A673 (cell line): ENCODE measurements at places on chromosomes 11 and 22. TPM values are rescaled to one million over a fixed set of nuclear protein-coding genes. Genes with fewer than 3 reads are reported as not detected.

DNA sequence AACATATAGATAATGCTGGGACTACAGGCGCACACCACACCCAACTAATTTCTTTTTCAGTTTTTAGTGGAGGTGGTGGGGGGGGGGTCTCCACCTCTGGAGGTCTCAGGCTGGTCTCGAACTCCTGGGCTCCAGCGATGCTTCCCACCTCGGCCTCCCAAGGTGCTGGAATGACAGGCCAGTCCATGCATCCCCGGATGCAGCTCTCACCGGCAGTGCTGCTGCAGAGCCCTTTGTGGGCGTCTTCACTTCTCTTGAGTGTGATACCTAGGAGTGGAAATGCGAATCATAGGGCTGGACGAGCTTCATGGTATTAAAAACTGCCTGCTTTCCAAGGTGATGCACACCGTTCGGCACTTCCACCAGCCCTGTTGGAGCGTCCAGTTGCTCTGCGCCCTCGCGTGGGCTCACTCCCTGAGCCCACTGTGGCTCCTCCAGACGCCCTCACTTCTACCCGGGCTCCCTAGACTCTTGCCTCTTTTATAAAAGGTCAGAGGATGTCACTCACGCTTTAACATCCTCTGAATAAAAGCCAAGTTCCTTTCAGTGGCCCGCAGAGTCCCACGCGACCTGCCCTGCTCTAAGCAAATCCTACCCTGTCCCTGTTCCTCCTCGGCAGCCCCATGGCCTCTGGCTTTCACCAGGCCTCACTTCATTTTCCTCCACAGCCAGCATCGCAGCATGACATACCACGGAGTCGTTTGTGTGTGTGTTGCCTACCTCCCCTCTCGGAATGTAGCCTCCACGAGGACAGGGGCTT is 837 bp upstream of the BID start:
- H3K36me3 ChIP-seq, result no peaks in the 10 kb centered on the region
- H3K4me3 ChIP-seq, result peak overlapping the region; percentile 84
- H3K4me1 ChIP-seq, result peaks cover 11% of the 10 kb centered on the region
- no peak overlapping the region for H3K27ac ChIP-seq

The ZNF202 gene
- total RNA-seq, result 28.5 and 31.0 TPM in 2 replicates

GRCh38 chr11:32030875-32031503 is 59.9 kb upstream of the RCN1 start:
- no peaks in the 10 kb centered on the region for H3K36me3 ChIP-seq
- peaks cover 71% of the 10 kb centered on the region for H3K27me3 ChIP-seq
- no peak overlapping the region for H3K27ac ChIP-seq
- H3K4me1 ChIP-seq, result peaks cover 13% of the 10 kb centered on the region

GRCh38 chr11:130131961-130132850 is 27.4 kb upstream of the ST14 start:
- H3K27ac ChIP-seq, result no peak overlapping the region
- peaks cover 43% of the 10 kb centered on the region for H3K36me3 ChIP-seq
- no peak overlapping the region for H3K4me3 ChIP-seq
- H3K4me1 ChIP-seq, result no peaks in the 10 kb centered on the region

DNA sequence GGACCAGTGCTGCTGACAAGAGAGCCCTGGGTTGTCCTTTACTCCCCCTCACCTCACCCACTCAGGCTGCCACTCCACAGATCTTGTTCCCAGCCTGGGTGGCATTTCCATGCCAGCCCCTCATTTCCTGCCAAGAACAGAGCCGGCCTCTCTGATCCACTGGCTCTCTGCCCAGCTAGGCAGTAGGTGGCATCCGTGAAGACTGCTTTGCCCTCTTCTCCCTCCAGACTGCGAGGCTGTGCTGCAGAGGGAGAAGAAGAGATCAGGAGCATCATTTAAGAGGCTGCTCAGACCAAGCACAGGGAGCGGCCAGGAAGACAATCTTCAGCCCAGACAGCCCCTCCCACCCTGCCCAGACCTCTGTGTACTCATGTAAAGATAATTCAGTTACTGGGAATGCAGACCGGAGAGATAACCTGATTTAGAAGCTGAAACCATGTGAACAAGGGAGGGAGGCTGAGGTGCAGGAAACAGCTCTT is 126.9 kb upstream of the NCAM1 start:
- no peaks in the 10 kb centered on the region for H3K36me3 ChIP-seq
- no peaks in the 10 kb centered on the region for H3K27me3 ChIP-seq
- DNase-seq, result peak; percentile 63
- no peak overlapping the region for H3K27ac ChIP-seq
- peaks cover 17% of the 10 kb centered on the region for H3K4me1 ChIP-seq

The USP28 gene
- 23.7 and 37.6 TPM in 2 replicates for total RNA-seq

- peaks cover 15% of the 10 kb centered on the region for H3K4me1 ChIP-seq
- peak overlapping the region; percentile 76 for H3K27ac ChIP-seq
- DNase-seq, result peak; percentile 60
These were observed 547 bp downstream of the UVRAG start for GRCh38 chr11:75815345-75816168.

The BIRC3 gene
- 2.5 and 2.8 TPM in 2 replicates for total RNA-seq

DNA sequence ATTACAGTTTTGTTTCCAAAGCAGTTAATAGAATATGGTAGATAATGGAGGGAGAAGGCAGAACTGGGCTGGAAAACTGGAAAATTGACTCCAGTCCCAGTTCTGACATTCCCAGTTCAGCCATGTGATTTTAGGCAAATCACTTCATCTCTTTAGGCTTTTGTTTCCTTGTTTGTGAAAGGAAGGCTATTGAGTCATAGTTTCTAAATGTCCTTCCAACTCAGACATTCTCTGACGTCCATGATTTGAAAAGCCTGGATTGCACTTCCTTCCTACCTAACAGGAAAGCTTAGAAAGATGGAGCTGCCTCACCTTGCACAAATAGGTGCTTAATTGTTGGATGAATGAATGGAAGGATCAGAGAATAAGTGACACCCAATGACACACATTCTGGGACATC is 19.8 kb upstream of the GALNT18 start:
- no peaks in the 10 kb centered on the region for H3K4me1 ChIP-seq
- no peak overlapping the region for H3K27ac ChIP-seq
- H3K27me3 ChIP-seq, result peaks cover 2% of the 10 kb centered on the region

The OR8D2 gene
- total RNA-seq, result not detected in 2 replicates

DNA sequence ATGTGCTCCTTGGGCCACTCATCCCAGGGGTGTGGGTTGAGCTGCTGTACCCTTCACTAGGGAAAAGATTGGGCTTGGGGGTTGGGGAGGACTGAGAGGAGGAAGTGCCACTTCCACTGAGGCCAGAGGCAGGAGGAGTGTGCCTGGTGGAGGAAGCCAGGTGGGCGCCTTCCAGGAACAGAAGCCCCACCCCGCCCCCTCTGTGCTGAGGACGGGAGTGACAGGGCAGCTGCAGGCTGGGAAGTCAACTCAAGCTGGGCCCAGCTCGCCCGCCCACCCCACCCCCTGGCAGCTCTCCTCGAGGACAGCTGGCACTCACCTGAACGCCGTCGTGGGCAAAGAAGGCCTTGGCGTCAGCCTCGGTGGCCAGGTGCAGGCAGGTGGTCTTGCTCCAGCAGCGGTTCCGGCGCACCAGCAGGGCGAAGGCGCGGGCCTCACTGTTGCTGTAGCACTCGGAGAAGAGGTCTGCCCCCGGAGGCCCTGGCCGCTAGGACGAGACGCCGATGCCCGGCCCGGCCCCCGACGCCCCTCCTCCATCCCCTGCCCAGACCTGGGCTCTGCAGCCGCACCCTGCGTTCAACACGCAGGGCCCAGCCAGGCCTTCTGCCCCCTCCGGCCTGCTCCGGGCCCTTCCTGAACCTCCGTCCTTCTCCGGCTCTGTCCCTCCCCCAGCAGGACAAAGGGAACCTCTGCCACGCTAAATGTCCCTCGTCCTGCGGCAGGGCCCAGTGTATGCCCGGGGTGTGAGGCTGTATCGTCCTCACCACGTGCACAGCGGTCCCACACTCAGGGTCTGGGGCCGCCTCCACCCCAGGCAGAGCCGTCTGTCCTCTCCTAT is 13.4 kb downstream of the TSSC4 start:
- no peak overlapping the region for H3K4me3 ChIP-seq
- no peaks in the 10 kb centered on the region for H3K4me1 ChIP-seq
- no peak overlapping the region for H3K27ac ChIP-seq
- DNase-seq, result no peak

- H3K4me3 ChIP-seq, result no peak overlapping the region
- H3K4me1 ChIP-seq, result no peaks in the 10 kb centered on the region
- no peak for DNase-seq
- no peaks in the 10 kb centered on the region for H3K27me3 ChIP-seq
- no peak overlapping the region for H3K27ac ChIP-seq
These were observed 287.0 kb downstream of the FAT3 start for GRCh38 chr11:92511522-92512203.

GRCh38 chr22:20578192-20578591 is 70.8 kb downstream of the MED15 start:
- no peaks in the 10 kb centered on the region for H3K4me1 ChIP-seq
- H3K36me3 ChIP-seq, result peaks cover 49% of the 10 kb centered on the region
- no peak overlapping the region for H3K27ac ChIP-seq

- peak overlapping the region; percentile 33 for H3K4me3 ChIP-seq
- H3K27me3 ChIP-seq, result peaks cover 51% of the 10 kb centered on the region
- no peaks in the 10 kb centered on the region for H3K36me3 ChIP-seq
- no peak for DNase-seq
- H3K27ac ChIP-seq, result no peak overlapping the region
These were observed 501 bp upstream of the PTPN5 start for GRCh38 chr11:18791969-18792628.

The KRTAP5-8 gene
- total RNA-seq, result not detected in 2 replicates

DNA sequence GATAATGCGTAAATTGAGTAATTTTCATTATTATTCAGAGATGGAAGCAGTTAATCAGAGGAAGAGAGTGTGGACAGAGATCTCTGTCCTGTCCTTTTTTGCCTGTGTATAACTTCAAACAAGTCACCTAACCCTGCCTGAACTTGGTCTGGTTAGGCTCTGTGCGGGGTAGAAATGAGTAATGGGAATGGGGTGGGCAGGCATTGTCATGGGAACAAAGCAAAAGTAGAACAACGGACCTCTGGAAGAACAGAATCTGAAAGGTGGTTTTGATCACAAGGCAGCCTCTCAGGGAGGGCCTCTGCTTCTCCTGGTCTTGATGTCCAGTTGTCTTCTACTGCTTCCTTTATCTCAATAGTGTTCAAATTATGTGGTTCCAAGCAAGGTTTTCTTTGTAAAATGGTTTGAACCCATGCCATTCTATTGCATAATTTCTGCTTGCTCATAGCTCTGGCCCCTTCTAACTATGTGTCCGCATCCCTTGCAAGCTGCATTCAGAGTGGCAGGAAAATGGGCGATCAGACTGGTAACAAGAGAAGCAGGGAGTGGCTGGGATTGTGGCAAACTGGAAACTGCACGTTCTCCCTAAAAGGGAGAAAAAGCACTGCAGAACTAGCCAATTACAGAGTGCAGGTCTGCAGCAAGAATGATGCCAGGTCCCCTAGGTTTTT is 76.1 kb downstream of the PRR5L start:
- H3K4me3 ChIP-seq, result no peak overlapping the region
- H3K4me1 ChIP-seq, result peaks cover 39% of the 10 kb centered on the region
- peak overlapping the region; percentile 85 for H3K27ac ChIP-seq
- peak; percentile 73 for DNase-seq
- no peaks in the 10 kb centered on the region for H3K27me3 ChIP-seq

GRCh38 chr11:79404806-79405205 is 36.0 kb downstream of the TENM4 start:
- no peaks in the 10 kb centered on the region for H3K36me3 ChIP-seq
- no peak overlapping the region for H3K4me3 ChIP-seq
- no peaks in the 10 kb centered on the region for H3K4me1 ChIP-seq
- H3K27ac ChIP-seq, result no peak overlapping the region

The FAM83F gene
- not detected in 2 replicates for total RNA-seq

GRCh38 chr11:32333320-32333991 is 101.9 kb downstream of the WT1 start:
- no peak overlapping the region for H3K27ac ChIP-seq
- peaks cover 12% of the 10 kb centered on the region for H3K4me1 ChIP-seq
- H3K36me3 ChIP-seq, result no peaks in the 10 kb centered on the region
- H3K27me3 ChIP-seq, result no peaks in the 10 kb centered on the region

GRCh38 chr11:116701297-116701801 is 71.4 kb downstream of the BUD13 start:
- no peak for DNase-seq
- no peaks in the 10 kb centered on the region for H3K36me3 ChIP-seq
- H3K4me3 ChIP-seq, result no peak overlapping the region
- H3K4me1 ChIP-seq, result no peaks in the 10 kb centered on the region

- H3K4me3 ChIP-seq, result no peak overlapping the region
- H3K36me3 ChIP-seq, result no peaks in the 10 kb centered on the region
- no peaks in the 10 kb centered on the region for H3K4me1 ChIP-seq
- no peak overlapping the region for H3K27ac ChIP-seq
These were observed 78.9 kb downstream of the GRIK4 start for GRCh38 chr11:120590472-120590871.

DNA sequence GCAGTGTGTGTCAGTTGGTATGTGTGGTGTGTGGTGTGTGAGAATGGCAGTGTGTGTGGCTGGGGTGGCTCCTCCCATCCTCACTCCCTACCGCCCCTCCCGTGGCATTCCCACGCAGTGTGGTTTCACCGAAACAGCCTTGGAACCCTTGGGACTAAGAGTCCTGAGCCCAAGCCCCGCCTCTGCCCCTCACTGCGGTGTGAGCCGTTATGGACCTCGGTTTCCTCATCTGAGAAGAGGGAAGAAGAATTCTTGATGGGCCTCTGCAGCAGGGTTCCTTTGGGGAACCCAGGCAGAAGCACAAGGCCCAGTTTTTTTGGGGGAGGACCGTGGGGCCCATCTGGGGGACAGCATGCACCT is 7.2 kb downstream of the UPK3A start:
- no peak overlapping the region for H3K27ac ChIP-seq
- H3K27me3 ChIP-seq, result no peaks in the 10 kb centered on the region
- H3K36me3 ChIP-seq, result no peaks in the 10 kb centered on the region

- H3K27me3 ChIP-seq, result no peaks in the 10 kb centered on the region
- no peaks in the 10 kb centered on the region for H3K36me3 ChIP-seq
- peak overlapping the region; percentile 64 for H3K4me3 ChIP-seq
- DNase-seq, result no peak
- peaks cover 50% of the 10 kb centered on the region for H3K4me1 ChIP-seq
- H3K27ac ChIP-seq, result no peak overlapping the region
These were observed 40.9 kb upstream of the CELSR1 start for GRCh38 chr22:46578251-46578823.

DNA sequence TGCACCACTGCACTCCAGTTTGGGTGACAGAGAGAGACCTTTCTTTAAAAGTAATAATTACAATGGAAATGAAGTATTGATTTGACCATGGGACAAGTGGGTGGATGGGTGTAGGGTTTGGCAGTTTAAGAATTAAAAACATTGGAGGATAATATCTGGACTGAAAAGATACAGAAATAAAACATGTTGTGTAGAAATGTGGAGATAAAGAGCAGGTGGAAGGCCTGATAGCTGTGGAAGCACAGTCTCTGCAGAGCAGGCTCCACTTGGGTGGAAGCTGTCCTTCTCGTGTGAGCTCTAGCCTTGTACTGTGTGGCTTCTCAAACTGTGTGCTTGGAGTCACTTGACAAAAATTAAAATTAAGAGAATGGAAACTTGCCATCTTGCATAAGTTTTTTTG is 25.6 kb downstream of the APLP2 start:
- H3K4me1 ChIP-seq, result peaks cover 55% of the 10 kb centered on the region
- H3K27ac ChIP-seq, result no peak overlapping the region
- DNase-seq, result no peak
- H3K4me3 ChIP-seq, result no peak overlapping the region
- H3K27me3 ChIP-seq, result no peaks in the 10 kb centered on the region

DNA sequence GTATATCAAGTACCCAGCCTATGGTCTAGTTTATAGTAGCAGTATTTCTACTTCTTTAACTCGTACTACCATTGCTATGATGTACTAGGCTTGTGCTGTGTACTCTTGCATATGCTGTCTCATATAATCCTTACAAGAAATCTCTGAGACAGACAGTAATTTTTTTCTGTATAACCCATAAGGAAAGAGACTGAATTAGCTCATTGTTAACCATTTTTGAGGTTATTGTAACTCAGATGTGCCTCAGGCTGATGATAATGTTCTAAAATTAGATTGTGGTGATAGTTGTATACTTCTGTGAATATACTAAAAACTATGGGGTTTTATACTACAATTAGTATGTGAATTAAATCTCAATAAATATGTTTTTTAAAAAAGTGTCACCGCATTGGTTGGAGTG is 112.2 kb upstream of the RRM1 start:
- H3K4me1 ChIP-seq, result no peaks in the 10 kb centered on the region
- DNase-seq, result no peak
- H3K36me3 ChIP-seq, result no peaks in the 10 kb centered on the region
- no peak overlapping the region for H3K27ac ChIP-seq
